ENCODE measurements at places on chromosomes 4 and X. TPM values are rescaled to one million over a fixed set of nuclear protein-coding genes. Genes with fewer than 3 reads are reported as not detected.

GRCh38 chr4:6716958-6717655, 1.1 kb downstream of the BLOC1S4 start:
- peak overlapping the region; percentile 37 for H3K4me3 ChIP-seq
- H3K36me3 ChIP-seq: no peaks in the 10 kb centered on the region
- peaks cover 27% of the 10 kb centered on the region for H3K4me1 ChIP-seq
- H3K27me3 ChIP-seq: no peaks in the 10 kb centered on the region
- DNase-seq: no peak

DNA sequence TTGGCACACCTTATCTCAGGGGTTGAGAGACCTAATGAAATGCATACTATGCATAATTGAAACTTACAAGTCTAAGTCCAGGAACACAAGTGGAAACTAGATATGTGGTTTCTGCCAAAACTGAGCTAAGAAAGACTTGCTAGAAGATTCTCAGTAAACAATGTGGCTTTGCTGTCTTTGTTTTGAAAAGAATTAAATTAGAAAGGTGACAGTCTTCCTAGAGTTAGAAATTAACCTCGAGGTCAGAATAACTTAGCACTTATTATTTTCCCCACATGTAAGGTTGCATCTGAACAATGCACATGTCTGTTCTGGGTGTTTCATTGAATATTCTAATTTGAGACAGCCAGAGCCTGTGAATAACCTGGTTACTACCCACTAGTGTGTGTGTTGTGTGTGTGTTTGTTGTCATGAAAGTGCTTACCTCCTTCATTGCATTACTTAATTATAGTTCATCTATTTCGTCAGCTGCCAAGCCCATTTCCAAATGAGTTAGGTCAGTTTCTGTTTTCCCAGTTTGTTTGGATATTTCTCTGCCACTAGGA, 1.5 kb downstream of the EREG start:
- peaks cover 5% of the 10 kb centered on the region for H3K27me3 ChIP-seq
- H3K36me3 ChIP-seq: no peaks in the 10 kb centered on the region
- H3K4me1 ChIP-seq: peaks cover 12% of the 10 kb centered on the region

GRCh38 chr4:168693750-168694490, 197.1 kb downstream of the PALLD start:
- H3K36me3 ChIP-seq: no peaks in the 10 kb centered on the region
- DNase-seq: no peak
- H3K4me3 ChIP-seq: no peak overlapping the region

DNA sequence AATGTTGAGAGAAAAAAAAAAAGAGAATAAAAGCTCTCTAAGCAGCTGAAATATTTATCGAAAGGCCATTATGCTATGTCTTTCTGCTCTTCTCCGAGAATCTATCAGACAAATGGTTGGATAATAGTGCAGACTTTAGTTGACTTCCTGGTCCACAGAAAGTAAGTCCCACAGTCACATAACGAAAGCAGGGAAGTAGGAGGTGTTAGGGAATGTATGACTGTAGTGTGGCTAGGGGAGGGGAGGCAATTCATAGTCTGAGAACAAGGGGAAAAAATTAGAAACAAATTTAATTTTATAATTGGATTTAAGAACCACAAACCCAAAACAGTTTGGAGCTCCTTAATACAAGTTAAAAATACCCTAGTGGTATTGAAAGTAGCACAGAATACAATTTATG, 79.7 kb upstream of the VEGFC start:
- H3K4me3 ChIP-seq: no peak overlapping the region
- H3K4me1 ChIP-seq: no peaks in the 10 kb centered on the region
- H3K27ac ChIP-seq: no peak overlapping the region
- DNase-seq: no peak
- H3K36me3 ChIP-seq: no peaks in the 10 kb centered on the region

Gene PDLIM3
- 22.1 TPM for total RNA-seq
